ENCODE measurements at places on chromosomes 4 and X.
A peak's percentile ranks its signal among the peaks of the same experiment; 100 is the strongest.

DNA sequence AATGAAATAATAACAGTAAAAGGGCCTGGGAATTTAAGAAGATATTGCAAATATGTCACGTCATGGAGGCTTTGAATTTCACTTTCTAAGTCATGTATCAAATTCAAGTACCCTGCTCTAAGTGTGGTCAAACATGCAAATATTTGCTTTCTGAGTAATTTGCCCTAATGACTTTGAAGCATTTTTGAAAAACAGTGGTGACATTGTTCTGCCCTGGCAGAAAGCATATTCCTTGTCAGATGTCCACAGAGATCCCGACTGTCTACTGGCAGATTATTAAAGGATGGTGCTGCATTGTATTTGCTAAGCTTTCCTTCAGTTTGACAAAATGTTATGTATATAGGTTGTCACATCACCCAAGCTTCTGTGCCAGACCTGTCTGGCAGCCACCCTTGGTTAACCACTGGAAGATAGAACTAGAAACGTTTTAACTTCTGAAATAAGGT lies 92.5 kb downstream of the ANK2 start:
- DNase-seq, result no peak

DNA sequence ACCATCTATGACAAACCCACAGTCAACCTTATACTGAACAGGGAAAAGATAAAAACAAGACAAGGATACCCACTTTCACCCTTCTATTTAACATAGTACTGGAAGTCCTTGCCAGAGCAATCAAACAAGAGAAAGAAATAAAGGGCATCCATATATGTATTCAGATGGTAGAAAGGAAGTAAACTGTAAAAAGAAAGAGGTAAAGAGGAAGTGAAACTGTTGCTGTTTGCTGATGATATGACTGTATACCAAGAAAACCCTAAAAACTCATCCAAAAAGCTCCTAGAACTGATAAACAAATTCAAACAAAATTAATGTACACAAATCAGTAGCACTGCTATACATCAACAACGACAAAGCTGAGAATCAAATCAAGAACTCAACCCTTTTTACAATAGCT lies 538.7 kb upstream of the PABPC4L start:
- no peak for DNase-seq

- DNase-seq, result no peak
These were observed 212.2 kb upstream of the FAT1 start for GRCh38 chr4:186935901-186936300.

DNA sequence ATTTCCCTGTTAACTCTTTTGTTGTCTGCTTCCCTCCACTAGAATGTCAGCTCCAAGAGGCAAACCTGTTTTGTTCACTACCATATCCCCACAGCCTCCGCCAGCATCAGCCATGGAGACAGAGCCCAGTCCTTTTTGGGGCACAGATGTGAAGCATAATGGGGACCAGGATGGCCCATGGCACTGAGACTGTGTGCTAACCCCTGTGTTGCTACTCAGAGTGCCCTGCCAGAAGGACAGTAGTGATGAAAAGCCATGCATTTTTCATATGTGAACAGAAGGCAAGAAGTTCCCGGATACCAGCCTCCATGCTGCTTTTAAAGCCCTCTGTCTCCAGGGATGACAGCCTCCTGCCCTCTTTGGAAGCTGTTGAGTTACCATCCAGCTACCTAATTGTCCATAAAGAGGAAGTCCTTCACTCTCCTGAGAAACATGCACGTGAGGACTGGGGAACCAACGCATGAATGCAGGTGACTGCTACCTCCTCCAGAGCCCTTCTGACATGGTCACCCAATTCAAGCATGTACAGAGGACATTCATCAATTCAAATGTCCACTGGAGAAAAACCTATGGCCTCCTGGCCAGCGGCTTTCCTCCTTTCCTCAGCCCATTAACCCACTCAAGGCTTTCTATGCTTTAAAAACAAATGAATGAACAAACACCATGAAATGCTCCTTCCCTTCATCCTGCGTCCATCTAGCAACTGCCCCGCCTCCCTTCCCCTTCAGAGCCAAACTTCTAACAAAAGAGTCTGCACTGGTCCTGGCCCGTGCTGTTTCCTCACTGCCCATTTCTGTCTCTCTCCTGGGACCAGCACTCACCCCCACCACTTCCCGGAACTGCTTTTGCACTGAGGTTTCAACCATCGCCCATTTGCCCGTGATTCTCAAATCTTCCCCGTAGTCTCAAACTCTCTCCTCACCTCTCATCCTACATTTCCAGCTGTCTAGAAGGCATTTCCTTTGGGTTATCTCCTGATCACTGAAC lies 18.0 kb downstream of the PNMA6F start:
- no peak for DNase-seq

DNA sequence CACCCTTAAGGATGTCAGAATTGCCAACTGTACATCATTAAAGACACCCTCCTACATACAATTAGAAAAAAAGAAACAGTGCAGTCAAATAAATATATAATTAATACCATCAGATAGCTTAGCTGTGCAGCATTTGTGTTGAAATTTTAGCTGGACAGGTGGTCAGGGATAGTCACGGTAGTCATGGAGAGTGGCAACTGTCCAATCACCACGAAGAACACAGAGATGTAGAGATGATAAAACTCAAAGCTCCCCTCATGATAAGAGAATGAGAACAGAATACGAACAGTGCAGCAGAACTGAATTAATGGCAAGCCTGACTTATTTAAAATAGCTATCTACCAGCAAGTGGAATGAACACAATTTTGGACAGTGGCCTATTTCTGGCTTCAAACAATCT lies 27.2 kb downstream of the SLC39A8 start:
- DNase-seq, result no peak

DNA sequence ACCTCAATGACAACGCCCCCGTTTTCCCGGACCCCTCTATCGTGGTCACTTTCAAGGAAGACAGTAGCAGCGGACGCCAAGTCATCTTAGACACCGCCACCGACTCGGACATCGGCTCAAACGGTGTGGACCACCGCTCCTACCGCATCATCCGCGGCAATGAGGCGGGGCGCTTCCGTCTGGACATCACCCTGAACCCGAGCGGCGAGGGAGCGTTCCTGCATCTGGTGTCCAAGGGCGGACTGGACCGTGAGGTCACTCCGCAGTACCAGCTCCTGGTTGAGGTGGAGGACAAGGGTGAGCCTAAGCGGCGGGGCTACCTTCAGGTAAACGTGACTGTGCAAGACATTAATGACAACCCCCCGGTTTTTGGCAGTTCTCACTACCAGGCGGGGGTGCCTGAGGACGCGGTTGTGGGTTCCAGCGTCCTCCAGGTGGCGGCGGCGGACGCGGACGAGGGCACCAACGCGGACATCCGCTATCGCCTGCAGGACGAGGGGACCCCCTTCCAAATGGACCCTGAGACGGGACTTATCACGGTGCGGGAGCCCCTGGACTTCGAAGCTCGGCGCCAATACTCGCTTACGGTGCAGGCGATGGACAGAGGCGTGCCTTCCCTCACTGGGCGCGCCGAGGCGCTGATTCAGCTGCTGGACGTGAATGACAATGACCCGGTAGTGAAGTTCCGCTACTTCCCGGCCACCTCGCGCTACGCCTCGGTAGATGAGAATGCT lies 2.2 kb downstream of the FAT4 start:
- DNase-seq, result no peak

DNA sequence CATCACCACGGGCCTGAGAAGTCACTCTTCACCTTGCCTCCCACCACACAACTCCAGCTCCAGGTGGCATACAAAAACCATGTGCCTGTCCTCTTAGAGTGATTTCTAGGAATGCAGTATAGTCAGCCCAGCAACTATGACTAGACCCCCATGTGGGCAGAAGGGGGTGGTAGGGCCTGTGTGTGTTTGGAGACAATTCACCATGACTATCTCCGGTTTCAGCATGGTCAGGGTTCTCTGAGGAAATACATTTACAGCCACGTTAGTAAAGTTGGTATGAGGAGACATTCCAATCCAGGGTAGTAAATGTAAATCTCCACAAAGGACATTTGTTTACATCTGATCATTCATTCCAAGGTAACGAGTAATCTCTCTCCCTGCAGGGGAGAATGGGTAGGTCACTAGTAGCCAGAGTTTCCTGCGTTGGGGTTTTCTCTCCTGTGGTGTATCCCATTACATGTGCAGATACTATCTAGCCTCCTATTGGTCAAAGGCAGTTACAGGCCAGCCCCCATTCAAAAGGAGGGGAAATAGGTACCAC lies 4.2 kb upstream of the MTMR1 start:
- DNase-seq, result no peak

GRCh38 chr4:77854431-77855111 lies 8.1 kb upstream of the MRPL1 start:
- no peak for DNase-seq

DNA sequence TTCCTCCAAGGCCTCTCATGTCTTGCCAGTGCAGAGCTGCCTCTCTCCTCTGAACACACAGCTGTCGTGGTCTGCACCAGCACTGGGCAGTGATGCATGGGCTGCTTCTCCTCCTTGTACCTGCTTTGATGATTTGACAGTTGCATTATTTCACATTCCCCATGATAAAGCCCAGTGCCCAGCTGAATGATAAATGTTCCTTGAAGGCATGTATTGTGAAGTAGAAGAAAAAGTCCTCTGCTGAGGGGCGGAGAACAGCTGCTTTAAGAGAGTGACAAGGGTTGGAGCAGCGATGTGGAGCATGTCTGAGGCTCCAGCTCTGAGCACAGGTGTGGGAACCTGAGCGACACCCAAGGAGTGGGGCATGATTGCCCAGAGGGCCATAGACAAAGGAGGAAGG lies 21.1 kb upstream of the TRIM2 start:
- no peak for DNase-seq

- DNase-seq, result no peak
These were observed 76.0 kb upstream of the MCF2 start for GRCh38 chrX:139783959-139784358.

GRCh38 chr4:88341227-88342192 lies 37.1 kb upstream of the HERC6 start:
- peak; percentile 48 for DNase-seq

DNA sequence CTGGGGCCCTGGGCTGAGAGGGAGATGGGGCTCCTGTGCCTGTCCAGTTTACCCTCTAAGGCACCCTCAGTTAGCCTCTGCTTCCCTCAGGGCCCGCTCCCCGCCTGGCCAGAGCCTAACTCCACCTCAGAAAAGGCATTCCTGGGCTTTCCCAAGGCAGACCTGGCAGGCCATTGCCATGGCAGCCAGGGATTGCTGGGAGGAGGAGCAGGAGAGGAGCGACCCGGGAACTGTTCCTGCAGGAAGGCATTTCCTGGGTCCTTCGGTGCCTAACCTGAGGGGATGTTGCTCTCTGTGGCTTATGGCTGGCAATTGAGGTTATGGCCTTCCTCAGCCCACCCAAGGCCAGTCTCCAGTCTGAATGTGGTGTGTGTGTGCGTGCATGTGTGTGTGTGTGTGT lies 131.3 kb downstream of the PJA1 start:
- DNase-seq, result no peak

DNA sequence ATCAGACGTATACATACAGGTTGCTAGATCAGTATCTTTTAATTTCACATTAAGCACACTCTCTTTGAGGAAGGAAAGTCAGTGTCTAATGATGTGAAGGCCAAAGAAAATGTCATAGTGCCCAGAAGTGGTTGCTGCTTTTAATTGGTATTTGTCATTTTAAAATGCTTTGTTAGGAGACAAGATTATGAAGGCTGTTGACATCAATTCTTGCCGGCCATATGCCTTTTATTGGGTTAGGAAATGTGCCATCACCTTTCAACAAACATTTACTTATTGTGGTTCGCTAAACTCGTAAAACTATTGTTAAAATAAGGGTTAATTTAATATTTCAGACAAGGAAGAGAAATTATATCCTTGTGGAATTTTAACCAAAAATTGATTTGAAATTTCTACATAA lies 32.2 kb downstream of the NFKB1 start:
- no peak for DNase-seq

DNA sequence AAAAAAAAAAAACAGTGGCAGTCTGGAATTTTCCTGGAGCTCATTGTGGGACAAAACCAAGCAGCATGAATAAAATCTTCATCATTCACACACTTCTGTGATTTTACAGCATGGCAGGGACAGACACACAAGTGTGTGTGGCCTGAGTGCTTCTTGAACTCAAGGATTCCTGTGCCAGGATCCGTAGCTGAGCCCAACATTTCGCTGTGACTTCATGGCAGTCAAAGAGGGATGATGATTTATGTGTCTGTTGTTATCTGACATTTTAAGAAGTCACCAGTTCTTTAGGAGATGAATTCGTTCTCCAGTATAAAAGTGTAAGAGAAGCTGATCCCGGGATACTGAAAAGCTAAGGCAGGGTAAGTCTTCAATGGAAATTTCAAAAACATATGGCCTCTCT lies 57.0 kb downstream of the ING2 start:
- DNase-seq, result no peak

DNA sequence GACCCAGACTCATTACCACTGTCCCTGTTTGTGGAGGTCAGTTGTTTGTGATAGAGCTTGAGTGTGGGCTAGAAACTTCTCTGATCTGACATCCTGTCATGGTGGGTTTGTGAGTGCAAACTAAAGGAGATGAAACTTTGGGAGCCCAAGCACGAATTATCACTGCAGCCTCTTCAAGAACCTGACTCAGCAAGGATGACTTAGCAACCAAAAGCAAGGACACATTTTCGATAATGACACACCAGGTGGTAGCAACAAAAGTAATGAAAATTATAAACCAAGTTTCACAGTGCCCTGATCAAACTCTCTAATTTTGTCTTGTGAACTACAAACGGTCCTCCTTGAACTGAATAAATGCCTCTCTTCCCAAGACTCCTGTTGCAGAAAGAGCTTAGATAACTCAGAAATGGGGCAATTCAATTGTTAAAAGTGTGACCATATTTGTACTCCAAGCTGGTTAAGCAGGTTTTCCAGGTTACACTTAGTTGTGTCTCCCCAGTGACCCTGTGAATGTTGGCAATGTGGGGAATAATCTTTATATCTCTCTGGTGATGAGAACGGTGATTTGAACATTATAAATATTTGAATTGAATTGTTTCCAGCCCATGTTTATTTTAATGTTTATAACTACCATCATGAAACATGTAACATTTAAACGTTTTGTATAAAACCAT lies 52.6 kb upstream of the ATP8A1 start:
- no peak for DNase-seq

DNA sequence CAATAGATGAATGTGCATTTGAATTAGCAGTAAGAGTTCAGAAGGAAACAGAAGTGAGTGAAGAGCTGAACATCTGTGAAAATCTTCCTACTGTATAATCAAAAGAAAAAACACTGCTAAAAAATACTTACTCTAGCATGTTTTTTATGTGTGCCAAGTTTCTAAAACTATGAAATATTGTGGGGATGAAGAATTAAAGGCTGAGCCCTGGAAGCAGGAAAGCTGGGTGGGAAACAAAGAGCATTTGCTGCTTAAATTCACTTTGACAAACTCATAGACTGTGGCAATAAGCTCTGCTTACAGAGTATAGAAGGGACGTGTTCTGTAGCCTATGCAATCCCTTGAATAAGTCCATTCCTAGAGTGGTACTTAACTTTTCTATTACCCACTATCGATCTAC lies 261.7 kb downstream of the ANKRD50 start:
- no peak for DNase-seq

GRCh38 chrX:24002167-24002566 lies 24.8 kb downstream of the KLHL15 start:
- no peak for DNase-seq

Measured in anterior cingulate cortex (tissue), 58 donors.